Naive thymus-derived CD4-positive, alpha-beta T cell (primary cell): ENCODE measurements at places on chromosomes 11 and 22.
A peak's percentile ranks its signal among the peaks of the same experiment; 100 is the strongest.

DNA sequence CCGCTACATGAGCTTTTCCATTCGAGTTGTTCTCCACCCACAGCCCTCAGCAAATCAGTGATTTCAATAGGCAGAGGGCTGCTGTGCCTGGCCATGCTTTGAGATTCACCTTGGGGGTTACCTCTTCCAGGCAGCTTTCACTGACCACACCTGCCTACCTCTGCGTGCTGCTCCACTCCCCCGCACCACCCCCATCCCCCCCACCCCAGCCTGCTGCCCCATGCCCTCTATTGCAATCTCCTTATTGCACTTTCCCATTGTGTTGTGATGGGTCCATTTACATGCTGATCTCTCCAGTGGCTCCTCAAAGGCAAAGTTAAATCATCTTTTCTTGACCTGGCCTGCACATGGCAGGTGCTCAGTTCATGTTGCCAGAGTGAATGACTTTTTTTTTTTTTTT lies 18.0 kb upstream of the POLA2 start:
- no peak for DNase-seq
- H3K27ac ChIP-seq, result no peak overlapping the region
- H3K27me3 ChIP-seq, result no peaks in the 10 kb centered on the region
- H3K4me3 ChIP-seq, result no peak overlapping the region

DNA sequence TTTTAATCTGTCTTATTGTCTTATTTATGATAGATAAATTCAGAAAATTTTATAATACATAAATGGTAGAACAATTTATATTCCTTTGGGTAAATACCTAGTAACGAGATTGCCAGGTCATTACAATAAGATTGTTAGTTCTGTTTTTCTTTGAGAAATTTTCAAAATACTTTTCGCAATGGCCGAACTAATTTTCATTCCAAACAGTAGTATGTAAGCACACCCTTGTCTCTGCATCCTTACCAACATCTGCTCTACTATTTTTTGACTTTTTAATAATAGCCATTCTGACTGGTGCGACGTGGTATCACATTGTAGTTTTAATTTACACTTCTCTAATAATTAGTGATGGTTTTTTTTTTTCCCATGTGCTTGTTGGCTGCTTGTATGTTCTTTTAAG lies 351.4 kb upstream of the LUZP2 start:
- no peak for DNase-seq
- H3K27me3 ChIP-seq, result no peaks in the 10 kb centered on the region
- H3K36me3 ChIP-seq, result no peaks in the 10 kb centered on the region
- H3K4me1 ChIP-seq, result no peaks in the 10 kb centered on the region
- no peak overlapping the region for H3K4me3 ChIP-seq
- no peak overlapping the region for H3K27ac ChIP-seq

DNA sequence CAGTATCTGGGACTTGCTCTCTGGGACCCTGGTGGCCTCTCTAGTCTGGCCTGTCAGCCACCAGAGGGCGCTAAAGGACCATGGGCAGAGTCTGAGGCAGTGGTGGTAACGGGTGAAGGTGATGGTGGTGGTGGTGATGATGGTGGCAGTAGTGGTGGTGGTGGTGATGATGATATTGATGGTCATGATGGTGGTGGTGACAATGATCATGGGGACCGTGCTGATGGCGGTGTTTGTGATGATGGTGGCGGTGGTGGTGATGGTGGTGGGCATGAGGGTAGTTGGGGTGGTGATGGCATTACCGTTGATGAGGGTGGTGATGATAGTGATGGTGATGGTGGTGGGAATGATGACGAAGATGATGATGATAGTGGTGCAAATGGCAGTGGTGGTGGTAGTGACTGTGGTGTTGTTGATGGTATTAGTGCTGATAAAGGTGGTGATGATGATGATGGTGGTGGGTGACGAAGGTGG lies 16.0 kb downstream of the TRPM5 start:
- H3K36me3 ChIP-seq, result no peaks in the 10 kb centered on the region
- no peak overlapping the region for H3K27ac ChIP-seq
- DNase-seq, result peak; percentile 67
- H3K4me1 ChIP-seq, result no peaks in the 10 kb centered on the region
- no peak overlapping the region for H3K4me3 ChIP-seq

- no peaks in the 10 kb centered on the region for H3K36me3 ChIP-seq
- peak within 1 kb of the TSS; percentile 7 for H3K27ac ChIP-seq
- H3K4me3 ChIP-seq, result peak within 1 kb of the TSS; percentile 21
Observed at GRCh38 chr11:118883368-118884071, at the start of gene CXCR5. CXCR5 (plus strand) TSS chr11:118883892; CDS start chr11:118883942, 50 bp downstream.

DNA sequence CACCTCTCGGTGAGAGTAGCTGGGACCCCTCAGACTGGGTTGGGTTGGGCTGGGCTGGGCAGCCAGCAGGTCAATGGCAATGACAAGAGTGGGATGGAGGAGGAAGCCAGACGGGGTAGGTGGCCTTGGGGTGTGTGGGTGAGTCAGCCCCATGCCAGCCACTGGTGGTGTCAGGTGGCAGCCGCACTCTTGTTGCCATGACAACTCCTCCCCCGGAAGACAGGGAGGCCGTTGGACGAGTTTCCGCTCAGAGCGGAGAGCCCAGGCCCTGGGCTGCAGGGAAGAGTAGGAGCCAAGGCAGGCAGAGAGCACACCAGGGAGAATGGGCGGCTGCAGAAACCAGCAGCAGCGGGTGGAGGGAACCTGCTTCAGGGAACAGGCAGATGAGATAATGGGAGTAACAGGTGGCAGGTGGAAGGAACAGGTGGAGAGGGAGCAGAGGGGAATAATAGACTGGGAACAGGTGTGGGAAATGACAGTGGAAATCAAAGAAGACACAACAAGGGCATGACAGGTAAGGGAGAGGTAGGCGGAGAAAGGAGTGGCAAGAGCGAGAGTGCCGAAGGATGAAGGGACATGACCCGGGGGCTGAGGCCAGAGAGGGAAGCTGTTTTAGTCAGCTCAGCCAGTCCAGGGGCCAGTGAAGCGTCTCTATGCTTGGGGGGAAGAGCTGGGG lies 8.7 kb downstream of the SPTBN2 start:
- H3K27ac ChIP-seq, result no peak overlapping the region
- no peaks in the 10 kb centered on the region for H3K36me3 ChIP-seq
- no peaks in the 10 kb centered on the region for H3K27me3 ChIP-seq
- no peak for DNase-seq
- H3K4me3 ChIP-seq, result no peak overlapping the region

GRCh38 chr11:104803776-104804175 lies 94.5 kb downstream of the CASP12 start:
- no peaks in the 10 kb centered on the region for H3K27me3 ChIP-seq
- no peak for DNase-seq
- no peaks in the 10 kb centered on the region for H3K4me1 ChIP-seq
- no peak overlapping the region for H3K27ac ChIP-seq
- no peaks in the 10 kb centered on the region for H3K36me3 ChIP-seq
